ENCODE measurements at places on chromosomes 2 and 18.
A peak's percentile ranks its signal among the peaks of the same experiment; 100 is the strongest.

DNA sequence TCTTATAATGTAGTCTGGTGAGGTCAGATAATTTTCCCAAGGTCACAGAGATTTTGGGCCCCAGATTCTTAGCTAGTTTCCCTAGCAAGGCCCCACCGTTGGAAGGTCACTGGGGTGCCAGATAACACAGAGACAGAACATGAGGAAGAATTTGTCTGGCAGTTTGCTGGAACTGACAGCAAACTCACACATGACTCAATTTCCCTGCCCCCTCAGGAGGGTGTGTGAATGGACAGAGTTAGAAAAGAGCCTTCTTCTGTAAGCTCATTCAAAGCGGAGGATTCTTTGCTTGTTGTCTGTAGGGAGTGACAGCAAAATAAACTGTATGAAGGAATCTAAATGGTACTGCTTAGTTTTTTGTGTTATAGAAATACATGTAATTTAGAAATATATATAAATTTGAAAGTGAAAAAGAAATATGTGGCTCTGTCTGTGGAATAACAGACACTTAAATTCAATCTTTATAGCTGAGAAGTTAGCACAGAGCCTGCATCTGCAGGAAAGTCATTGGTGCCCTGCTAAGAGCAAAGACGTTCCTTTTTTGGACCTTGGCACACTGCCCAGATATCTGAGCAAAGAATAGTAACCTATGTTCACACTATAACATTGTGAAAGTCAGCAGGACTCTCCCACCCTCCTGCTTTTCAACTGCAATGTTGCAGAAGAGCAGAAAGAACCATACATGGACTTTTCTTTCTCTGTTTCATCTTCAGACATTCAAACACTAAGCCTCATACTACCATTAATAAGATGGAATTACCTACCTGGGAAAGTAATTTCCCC is 2.1 kb downstream of the MDH1 start:
- no peak for DNase-seq

DNA sequence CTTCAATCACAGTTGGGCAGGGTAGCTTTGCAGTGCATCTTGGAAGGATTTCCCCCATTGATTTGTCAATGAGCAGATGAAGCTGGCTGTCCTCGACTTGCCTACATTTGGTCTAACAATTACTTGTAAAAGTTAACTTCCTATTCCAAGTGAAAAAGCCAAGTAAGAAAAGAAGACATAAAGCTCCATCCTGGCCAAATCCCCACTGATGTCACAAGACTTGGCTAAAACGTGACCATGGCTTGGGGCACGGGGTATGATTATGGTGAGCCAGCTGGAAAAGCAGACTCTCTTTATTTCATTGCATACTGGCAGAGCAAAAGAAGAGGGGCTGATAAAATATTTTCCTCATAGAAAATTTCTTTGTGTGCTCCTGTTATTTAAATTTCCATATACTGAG is 25.4 kb upstream of the PID1 start:
- no peak for DNase-seq

DNA sequence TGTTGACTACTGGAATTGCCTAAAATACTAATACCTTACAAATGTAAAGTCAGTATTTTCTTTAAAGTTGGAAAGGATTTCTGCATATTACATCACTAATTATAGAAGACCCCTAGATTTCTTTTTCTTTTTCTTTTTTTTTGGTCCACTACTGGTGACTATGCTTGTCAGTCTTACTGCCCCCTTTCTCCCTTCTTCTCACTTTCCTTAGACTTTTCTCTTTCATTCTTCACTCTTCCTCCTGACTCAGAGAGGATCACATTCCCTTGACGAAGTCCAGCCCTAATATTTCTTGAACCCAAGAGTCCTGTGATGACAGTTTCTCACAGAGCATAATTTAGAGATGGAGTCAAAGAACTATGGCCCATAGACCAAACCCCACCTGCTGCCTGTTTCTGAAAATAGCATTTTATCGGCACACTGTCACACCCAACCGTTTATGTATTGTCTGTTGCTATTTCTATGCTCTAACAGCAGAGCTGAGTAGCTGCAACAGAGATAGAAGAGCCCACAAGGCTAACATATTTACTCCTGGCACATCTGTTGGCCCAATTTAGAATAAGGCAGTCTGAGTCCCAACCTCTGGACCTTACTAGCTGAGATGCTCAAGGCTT is 40.6 kb upstream of the RIOK3 start:
- no peak for DNase-seq

- DNase-seq = no peak
Measured at GRCh38 chr18:62464266-62464665, 58.6 kb upstream of the ZCCHC2 start.

DNA sequence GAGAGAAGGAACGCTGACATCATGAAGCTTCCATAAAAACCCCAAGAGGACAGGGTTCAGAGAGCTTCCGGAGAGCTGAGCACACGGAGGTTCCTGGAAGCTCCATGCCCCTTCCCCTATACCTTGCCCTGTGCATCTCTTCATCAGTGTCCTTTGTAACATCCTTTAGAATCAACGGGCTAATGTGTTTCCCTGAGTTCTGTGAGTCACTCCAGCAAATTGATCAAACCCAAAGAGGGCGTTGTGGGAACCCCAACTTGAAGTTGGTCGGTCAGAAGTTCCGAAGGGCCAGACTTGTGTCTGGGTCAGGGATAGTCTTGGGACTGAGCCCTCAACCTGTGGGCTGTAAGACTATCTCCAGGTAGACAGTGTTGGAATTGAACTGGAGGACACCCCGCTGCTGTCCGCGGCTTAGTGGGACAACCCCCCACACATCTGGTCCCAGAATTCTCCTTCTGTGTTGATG is 25.9 kb upstream of the GPR55 start:
- no peak for DNase-seq

DNA sequence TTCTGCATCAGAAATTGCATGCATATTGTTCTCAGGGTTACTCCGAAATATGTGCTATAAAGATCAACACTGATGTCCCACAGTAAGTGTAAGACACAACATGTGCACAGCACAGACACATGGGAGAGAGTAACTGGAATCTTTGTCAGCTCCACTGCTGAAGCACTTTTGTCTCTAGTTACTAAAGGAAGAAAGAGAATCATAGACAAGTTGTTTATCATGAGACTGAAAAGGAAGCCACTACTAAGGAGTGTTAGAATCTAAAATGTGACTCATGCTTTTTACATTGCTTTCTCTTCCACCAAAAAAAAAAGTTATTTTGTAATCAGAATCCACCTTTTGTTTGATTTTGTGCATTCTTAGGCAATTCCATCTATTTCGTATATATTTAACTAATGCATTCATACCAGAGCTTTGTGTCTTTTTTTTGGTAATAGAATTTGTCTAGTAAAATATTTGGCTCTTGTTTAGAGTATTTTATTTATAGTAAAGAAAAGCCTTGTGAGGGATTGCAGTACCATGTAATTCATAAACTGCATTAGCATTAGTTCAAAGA is 502.4 kb downstream of the FBXO15 start:
- DNase-seq = no peak

- no peak for DNase-seq
Measured at GRCh38 chr2:103525756-103526155, 763.9 kb downstream of the TMEM182 start.

DNA sequence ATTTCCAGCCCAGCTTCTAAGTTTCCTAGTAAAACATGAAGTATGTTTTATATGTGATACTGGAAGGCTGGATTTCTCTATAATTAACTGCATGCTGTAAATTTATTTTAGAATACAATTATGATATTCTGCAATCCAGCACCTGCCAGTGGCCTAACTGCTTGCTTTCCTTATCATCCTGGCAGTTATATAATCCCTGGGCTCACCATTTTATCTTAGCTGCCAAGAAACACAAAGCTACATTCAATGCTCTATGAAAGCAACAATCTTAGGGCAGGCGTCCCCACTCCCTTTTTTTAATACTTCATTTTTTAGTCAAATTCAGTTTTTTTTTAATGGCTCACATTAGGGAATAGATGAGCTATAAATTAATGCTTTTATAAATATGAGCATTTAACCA is 38.4 kb upstream of the UBXN4 start:
- no peak for DNase-seq

GRCh38 chr2:135064149-135064548 is 12.1 kb downstream of the RAB3GAP1 start:
- DNase-seq = no peak

GRCh38 chr2:14806613-14807012 is 174.1 kb downstream of the LRATD1 start:
- no peak for DNase-seq

DNA sequence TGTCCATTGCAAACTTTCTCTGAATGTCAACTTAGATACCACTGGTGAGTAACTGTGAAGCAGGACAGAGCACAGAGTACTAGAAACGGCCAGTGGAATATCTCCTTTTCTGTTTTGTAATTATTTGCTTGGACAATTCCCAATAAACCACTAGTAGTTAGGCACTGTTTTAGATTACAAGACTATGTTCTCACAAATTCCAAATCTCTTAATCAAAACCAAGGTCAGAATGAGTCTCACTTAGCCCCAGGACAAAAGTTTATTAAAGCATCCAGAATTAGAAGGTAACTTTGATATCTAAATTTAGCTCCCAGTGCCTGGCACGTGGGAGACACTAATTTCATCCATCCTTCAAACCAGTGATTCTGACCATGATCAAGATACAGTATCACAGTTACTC is 89.0 kb downstream of the ZNF521 start:
- no peak for DNase-seq

- DNase-seq = no peak
Measured at GRCh38 chr2:101608408-101609310, 88.8 kb upstream of the MAP4K4 start.

GRCh38 chr2:10408649-10409579 is 39.2 kb downstream of the ODC1 start:
- peak; percentile 38 for DNase-seq

GRCh38 chr2:33521791-33522281 is 45.4 kb downstream of the RASGRP3 start:
- no peak for DNase-seq

GRCh38 chr2:28251337-28251736 is 141.3 kb upstream of the FOSL2 start:
- no peak for DNase-seq

DNA sequence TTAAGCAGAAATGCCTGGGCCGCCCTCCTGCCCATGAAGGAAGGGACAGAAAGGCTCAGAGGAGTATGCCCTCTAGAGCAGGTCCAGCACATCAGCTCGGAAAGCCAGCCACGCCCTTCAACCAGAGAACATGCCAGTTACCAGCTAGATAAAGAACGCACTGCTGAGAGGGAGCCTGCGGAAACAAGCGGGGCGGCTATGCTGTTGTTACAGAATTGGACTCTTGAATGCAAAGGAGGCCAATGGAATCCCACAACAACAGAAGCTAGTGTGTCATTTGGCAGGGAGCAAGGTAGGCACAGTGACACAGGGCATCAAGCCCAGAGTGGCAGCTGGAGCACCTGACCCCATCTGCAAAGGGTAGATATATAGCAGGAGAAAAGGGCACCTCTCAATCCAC is 242.9 kb upstream of the ID2 start:
- no peak for DNase-seq

DNA sequence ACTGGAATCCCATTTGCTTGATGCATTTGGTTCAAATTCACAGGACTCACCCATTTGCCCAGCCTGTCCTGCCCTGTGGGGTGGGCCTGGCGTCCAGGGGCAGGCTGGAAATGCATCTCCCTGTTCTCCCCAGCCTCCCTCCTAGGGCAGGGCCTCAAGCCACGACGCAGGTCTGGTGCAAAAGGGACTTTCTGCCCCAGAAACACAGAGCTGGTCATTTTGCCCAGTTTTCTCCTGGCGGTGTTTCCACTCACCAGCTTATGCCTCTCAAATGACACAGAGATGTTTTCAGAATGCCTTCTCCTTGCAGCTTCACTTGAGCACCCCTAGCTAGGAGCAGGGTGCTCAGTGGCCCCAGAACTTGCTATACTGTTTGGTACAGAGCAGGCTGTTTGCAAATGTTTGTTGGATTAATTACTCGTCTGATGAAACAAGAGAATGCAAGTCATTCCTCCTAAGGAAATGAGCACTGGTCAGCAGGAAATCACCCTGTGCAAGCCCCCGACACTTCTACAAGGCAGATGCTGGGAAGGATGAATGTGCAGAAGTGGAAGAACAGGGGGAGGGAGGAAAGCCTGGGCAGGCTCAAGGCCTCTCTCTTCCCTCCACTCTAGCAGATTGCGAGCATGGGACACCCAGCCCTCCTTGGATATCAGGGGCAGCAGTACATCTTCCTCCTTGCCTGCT is 164.3 kb upstream of the APCDD1 start:
- DNase-seq = peak; percentile 84

DNA sequence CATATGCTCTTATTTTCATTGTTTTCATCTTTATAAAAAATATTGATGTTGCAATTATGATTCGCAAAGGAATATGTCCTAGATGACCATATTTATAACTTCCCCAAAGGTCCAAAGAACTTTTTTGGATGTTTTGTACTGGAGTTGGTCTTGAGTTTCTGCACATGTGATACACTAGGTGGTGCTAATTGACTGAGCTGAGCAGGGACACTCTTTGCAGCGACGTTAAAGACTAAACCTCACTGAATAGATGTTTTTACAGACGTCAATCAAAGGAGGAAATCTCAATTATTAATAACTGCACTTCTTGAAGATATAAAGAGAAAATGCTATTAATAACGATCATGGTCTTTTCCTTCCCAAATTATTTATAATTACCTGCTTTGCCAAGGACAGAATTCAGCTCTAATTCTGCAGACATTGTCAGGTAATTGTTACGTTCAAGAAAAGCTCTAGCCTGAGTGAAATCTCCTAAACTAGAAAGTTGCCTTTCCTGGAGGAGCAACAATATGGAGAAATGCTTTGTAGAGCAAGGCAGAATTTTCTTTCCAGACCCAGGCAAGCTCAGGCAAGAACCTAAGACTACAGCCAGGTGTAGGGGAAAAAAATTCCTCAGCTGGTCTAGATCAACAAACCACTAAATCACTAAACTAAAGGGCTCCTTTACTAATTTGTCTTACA is 119.3 kb upstream of the RBBP8 start:
- peak; percentile 5 for DNase-seq

DNA sequence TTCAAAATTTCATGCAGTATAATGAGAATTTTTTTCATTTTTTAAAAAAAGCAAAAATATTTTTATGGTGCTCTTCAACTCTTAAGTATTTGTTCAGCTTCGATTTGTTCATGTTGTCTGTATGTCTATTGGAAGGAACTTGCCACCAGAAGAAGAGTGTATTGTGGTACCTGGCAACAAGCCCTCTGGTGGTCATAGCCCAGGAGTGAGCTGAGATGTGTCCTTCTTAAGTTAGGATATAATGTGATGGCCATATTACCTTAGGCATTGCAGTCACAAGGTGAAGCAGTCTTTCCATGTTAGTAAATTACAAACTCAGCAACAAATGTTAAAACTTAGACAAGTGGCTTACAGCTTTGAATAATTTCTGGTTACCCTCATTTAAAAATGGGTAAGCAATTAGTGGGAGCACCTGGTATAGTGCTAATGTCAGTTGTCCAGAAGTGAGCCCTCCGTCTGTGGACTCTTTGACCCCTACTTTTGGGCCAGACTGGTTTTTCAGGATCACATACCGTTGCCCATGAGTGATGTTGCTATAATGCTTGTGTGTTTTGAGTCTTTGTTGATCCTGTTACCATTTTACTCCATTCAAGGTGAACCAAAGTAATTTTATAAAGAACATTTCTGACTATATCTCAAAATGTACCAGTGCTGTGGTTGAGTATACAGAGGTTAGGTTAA is 57.4 kb downstream of the MYO1B start:
- no peak for DNase-seq
